ENCODE measurements at places on chromosomes 7 and 10. TPM values are rescaled to one million over a fixed set of nuclear protein-coding genes. Genes with fewer than 3 reads are reported as not detected.

EN2 gene
- total RNA-seq, result not detected

FEZF1 gene
- not detected for total RNA-seq

PDE6C gene
- total RNA-seq, result not detected

CALHM1 gene
- total RNA-seq, result not detected

COBL gene
- 0.26 TPM for total RNA-seq

TAF5 gene
- 3.0 TPM for total RNA-seq

HOXA2 gene
- 1.0 TPM for total RNA-seq

CLCN1 gene
- total RNA-seq, result under 0.01 TPM

ZNF277 gene
- total RNA-seq, result 83.0 TPM

CACNB2 gene
- total RNA-seq, result 1.5 TPM

PRSS37 gene
- not detected for total RNA-seq

Data from fibroblast of lung (primary cell).